IPS DF 6.9 (cell line): ENCODE measurements at places on chromosomes 7 and 10.

DNA sequence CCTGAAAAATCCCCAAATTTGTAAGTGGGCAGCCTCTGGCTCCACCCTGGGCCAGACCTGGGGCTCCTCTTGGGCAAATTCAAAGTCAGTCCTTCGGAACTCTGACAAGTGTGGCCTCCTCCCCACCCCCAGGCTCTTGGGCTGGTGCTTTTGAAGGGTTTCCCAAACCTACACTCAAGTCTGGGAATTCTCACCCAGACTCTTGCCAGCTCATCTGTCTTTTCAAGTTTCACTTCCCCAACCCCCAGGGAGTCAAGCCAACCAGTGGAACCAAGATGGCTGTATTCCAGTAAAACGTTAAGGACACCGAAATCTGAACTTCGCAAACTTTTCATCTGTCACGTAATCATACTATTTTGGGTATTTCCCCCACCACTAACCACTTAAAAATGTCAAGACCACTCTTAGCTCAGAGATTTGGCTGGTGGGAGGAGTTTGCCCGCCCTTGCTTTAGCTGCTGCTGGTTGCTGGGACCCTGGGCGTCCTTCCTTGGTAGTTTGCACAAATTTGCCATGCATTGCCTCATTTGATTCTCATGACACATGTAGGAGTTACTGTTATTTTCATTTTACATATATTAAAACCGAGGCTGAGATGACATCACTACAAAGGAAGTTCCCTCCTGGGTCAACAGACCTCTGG, 1.7 kb upstream of the MYO1G start:
- no peak for DNase-seq

DNA sequence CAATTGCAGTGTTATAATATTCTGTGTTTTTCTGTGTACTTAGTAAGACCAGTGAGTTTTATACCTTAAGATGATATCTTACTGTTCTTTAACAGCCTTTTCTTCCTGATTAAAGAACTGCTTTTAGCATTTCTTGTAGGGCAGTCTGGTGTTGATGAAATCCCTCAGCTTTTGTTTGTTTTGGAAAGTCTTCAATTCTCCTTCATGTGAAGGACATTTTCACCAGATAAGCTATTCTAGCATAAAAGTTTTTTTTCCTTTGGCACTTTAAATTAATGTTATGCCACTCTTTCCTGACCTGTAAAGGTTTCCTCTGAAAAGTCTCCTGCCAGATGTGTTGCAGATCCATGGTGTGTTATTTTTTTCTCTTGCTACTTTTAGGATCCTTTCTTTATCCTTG, 1059.8 kb downstream of the LRMDA start:
- DNase-seq, result no peak

DNA sequence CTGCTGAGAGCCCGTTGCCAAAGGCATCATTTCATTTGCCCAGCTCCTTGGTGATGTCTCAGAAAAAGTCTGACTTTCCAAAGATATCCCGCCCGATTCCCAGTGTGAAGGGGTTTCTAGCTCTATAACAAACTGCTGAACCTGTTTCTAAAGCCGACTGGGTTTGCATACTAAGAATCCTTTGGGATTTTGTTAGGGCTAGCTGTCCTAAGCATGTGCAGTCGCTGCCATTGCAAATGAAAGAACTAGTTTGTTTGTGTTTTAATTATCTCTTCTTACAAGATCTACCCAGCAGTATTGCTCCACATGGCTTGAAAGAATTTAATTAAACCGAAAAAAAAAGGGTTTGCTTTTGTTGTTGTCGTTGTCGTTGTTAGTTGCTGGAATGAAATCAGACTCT, 476.6 kb downstream of the GATA3 start:
- no peak for DNase-seq

- DNase-seq, result no peak
Observed at GRCh38 chr10:84659497-84660439, 331.4 kb downstream of the CCSER2 start.
